Vagina (tissue), 2 donors: ENCODE measurements at places on chromosomes 12 and 14. TPM values are rescaled to one million over a fixed set of nuclear protein-coding genes. Genes with fewer than 3 reads are reported as not detected.

Gene RNASE8
- total RNA-seq, result not detected

Gene NKX2-1
- not detected for total RNA-seq

Gene HHIPL1
- total RNA-seq, result 5.9 TPM

Gene VASH1
- 6.1 TPM for total RNA-seq

DNA sequence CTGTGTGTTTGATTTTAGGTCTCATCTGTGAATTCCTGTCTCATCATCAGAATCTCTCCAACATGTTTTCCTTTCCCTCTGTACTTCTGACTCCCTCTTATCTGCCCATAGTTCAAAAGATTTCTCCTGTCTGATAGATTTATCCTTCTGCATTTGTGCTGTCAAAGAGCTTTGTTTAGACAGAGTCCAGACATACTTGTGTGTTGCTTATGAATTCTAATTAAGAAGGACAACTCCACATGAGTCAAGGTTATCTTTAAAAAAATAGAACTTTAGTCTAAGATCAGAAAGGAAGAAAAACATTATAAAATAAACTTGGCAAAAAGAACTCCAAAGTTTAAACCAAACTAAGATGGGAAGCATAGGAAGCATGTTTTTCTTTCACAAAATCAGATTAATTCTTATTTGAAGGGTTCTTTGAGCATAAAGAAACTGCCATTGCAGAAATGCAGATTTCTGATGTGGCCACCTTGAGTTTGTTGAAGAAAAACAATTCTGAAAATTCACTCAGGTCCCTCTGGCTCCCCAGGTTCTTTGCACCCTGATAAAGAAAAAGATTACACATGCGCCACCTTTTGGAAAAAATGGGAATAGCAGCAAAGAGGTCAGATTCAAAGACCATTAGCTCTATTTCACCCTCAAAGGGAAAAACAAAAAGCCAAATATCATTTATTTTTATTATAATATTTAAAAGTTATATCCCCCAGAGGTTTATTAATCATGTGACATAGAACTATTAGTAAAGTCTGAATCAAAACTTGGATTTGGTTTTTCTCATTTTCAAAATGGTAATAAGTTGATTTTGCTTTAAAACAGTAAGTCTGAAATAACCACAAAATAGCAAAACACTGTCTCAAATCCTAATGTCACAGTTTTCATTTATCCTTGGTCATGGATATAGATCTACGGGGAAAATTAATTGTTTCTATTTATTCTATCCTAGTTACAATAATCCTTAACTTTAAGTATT is 143.7 kb upstream of the DCN start:
- H3K4me1 ChIP-seq, result peaks cover 20% of the 10 kb centered on the region
- no peaks in the 10 kb centered on the region for H3K36me3 ChIP-seq
- no peak overlapping the region for H3K4me3 ChIP-seq
- DNase-seq, result no peak

Gene PRB2
- not detected for total RNA-seq

Gene PLD4
- not detected for total RNA-seq
